ENCODE measurements at places on chromosomes 4 and X.

GRCh38 chr4:89641367-89641687 is 195.6 kb downstream of the SNCA start:
- no peak for DNase-seq

- DNase-seq = no peak
Measured at GRCh38 chr4:26490960-26491284, 638 bp upstream of the CCKAR start.

DNA sequence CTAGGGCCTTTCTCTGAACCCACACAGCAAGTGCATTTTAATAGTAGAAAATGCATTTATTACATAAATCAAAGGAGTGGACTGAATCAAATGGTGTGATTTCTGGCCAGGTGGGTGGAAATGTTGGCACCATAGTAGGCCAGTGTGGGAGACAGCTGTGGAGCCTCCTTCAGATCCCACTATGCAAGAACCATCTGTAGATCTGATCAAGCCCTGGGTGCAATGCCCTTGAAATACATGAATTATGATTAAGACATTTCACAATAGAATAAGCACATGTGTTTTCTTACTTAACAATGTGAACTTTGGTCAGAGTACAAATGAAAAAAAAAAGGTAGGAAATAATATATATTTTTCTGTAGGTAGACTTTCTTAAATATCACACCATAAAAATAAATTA is 204.3 kb downstream of the PCDH7 start:
- no peak for DNase-seq

DNA sequence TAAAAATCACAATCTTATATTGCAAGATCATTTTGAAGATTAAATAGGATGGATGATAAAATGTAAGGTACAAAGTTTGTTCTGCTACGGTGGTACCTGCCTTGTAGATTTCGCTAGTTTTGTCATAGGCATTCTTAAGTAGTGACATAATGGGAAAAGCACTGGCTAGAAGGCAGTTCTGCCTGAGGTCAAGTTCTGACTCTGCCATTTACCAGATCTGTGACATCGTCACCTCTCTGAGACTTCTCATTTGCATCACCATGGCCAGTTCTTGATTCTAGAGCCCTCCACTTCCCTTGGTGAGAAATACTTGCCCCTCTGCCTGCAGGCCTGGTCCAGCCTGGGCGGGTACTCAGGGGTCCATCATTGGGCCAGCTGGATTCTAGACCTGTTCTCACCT is 85.2 kb downstream of the HS3ST1 start:
- DNase-seq = no peak

DNA sequence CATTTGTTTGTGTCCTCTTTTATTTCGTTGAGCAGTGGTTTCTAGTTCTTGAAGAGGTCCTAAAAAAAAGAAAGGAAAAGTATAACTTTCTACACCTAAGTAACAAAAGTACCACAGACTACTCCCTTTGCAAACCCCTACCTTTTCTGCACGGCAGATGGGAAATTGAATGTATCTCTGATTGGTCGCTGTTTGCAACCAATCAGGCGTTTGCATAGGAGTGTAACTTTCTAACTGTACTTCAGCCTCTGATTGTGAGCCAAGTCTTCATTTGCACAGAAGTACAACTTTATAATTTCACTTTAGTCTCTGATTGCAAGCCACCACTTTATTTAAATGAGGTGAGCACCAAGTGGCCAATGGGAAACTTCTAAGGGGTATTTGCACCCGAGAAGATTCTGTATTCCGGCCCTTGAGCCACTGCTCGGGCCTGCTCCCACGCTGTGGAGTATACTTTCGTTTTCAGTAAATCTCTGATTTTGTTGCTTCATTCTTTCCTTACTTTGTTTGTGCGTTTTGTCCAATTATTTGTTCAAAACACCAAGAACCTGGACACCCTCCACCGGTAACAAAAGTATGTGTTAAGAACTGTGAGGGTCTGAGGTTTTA is 40.3 kb upstream of the FHL1 start:
- DNase-seq = no peak

GRCh38 chrX:103774070-103774642 is 2.5 kb upstream of the PLP1 start:
- no peak for DNase-seq
